Stimulated activated CD8-positive, alpha-beta memory T cell treated with anti-CD3 and anti-CD28 coated beads, Interleukin-7, amount 100 ng/mL, for 4 hours (primary cell): ENCODE measurements at places on chromosomes 1 and 21.

GRCh38 chr21:27314131-27314530 is 347.2 kb upstream of the ADAMTS5 start:
- DNase-seq = no peak

DNA sequence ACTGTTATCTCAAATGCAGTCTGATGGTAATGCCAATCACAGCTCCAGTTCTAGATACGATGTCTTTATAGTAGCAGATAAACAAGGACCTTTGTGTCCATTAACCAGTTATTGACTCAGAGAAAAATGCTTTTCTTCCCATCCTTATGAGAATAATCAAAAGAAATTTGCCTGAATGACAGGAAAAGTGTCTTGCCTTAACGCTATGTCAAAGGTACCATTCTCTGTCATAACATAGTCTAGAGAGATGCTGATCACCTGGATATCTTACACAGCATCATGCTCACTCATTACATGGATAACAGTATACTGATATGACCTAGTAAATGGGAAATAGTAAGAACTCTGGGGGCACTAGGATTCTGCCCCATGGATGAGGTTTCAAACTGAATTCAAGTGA is 151.7 kb upstream of the NEGR1 start:
- DNase-seq = no peak

GRCh38 chr21:36866419-36866818 is 100.0 kb downstream of the HLCS start:
- no peak for DNase-seq

DNA sequence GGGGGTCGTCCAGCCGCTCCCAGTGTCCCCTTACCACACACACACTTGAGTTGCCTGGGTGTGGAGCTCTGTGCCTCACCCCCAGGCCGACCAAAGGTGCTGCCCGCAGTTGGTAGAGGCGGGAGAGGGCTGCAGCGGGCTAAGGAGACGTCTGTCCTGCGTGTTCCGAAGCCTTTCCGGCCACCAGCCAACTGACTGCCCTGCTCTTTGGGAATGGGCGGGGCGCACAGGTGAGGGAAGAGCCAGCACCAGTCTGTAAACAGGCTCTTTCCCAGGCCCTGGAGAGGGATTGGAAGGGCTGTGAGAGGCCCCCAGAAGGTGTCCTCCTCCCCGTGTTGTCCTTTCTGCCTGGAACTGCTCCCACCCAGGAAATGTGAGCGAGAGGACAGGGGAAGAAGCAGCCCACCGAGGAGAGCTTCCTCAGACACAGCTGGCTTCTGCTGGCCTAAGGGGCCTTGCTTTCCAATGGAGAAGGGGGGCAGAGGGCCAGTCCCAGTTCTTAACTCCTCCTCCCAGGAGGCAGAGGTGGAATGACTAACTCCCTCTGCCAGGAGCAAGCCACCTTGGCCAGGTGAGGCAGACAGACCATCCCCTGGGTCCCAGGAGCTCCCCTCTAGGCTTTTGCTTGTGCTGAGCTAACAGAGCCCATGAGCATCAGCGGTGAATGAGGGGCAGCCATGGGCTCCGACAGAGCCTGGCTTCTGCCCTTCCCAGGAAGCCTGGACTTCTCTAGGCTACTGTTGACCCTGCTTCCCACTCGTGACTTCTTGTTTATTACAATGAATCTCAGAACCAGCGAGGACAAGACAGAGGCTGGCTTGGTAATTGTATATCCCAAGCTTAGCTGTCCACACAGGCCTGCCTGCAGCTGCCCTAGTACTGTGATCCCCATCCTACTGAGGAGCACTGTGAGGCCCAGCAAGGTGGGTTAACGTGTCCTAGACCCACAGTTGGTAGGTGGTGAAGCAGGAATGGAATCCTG is 158.1 kb upstream of the COA6 start:
- DNase-seq = no peak

DNA sequence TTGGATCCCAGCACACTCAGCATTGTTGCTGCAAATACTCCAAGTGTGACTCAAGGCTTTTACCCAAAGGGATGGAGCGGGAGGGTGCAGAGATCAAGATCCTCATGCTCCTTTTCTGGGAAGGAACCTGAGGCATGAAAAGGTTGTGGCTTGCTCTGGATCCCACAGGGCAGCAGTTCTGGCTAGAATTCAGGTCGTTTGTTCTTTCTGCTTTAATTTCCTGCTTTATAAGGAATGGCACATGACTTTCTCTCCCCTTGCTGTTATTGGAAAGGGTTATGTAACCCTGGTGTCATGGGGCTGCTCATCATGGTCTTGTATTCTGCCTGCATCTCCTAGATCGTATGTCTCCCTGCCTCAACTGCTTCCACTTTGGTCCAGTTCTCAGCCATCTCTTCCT is 101.6 kb downstream of the NOS1AP start:
- no peak for DNase-seq

- DNase-seq = no peak
Measured at GRCh38 chr1:99062192-99062591, 57.5 kb upstream of the PLPPR5 start.

GRCh38 chr1:153277852-153278251 is 18.4 kb downstream of the LORICRIN start:
- DNase-seq = no peak

- peak; percentile 67 for DNase-seq
Measured at GRCh38 chr1:231040019-231040799, at the start of gene FAM89A. TSS of gene FAM89A (minus strand) at chr1:231040254. CDS start at chr1:231040211, 43 bp downstream.
